Mesothelial cell of epicardium (in vitro differentiated cells): ENCODE measurements at places on chromosomes 3 and 15. TPM values are rescaled to one million over a fixed set of nuclear protein-coding genes. Genes with fewer than 3 reads are reported as not detected.

CHL1 gene
- not detected in 3 replicates for total RNA-seq

EHHADH gene
- total RNA-seq, result 5.0 to 7.8 TPM (median 5.9 TPM) in 3 replicates

ZNF502 gene
- not detected in 3 replicates for total RNA-seq

LRRN1 gene
- 59.1 to 63.8 TPM (median 60.2 TPM) in 3 replicates for total RNA-seq

PTH1R gene
- 34.3 to 38.0 TPM (median 36.4 TPM) in 3 replicates for total RNA-seq

GRCh38 chr3:172635588-172635987 lies 75.3 kb downstream of the NCEH1 start:
- no peak for DNase-seq

- no peak for DNase-seq
These were observed 23.2 kb downstream of the C2CD4B start for GRCh38 chr15:62141643-62142588.

- DNase-seq, result no peak
These were observed 533.1 kb downstream of the OTOL1 start for GRCh38 chr3:162029736-162030135.

GRCh38 chr3:132730891-132731580 lies 8.8 kb upstream of the NPHP3 start:
- DNase-seq, result no peak

DNA sequence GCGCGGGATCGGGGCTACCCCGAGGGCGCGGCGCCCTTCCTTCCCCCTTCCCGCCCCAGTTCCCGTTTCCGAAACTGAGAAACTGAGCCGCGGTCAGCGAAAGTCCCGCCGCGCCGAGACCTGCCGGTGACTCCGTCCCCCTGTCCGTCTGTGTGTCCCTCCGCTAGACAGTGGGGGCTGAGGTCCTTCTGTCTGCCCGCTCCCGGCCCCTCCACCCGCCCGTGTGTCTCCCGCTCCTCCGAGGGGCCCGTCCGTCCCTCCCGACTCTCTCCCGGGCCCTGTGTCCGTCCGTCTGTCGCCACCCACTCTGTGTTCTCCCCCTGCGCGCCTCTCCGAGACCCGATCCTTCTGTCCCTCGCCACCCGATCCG lies 426 bp downstream of the PRKCD start:
- DNase-seq, result no peak

GRCh38 chr3:184937611-184938010 lies 125.6 kb downstream of the VPS8 start:
- DNase-seq, result no peak

- no peak for DNase-seq
These were observed 30.4 kb downstream of the EIF1B start for GRCh38 chr3:40339871-40340270.

DNA sequence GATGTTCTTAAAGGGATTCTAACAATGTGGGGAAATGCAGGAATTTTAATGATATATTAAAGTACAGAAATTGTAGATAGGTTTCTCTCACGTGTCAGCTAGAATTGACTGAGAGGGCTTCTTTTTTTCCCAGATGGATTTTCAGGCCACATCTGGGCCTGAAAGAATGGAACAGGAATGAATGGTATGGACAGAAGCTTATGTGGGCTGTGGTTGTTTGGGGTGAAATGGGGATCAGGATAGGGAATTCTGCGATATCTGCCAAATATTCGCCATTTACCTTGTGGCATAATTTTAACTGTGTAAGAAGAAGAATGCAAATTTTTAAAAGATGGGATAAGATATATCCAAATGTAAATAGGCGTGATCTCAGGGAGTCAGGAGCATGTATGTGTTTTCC lies 45.4 kb upstream of the FAM98B start:
- DNase-seq, result no peak
